NCI-H146 (cell line): ENCODE measurements at places on chromosomes 3 and 15.

- DNase-seq = no peak
Measured at GRCh38 chr3:17806201-17806600, 63.8 kb upstream of the TBC1D5 start.

- DNase-seq = no peak
Measured at GRCh38 chr15:90701048-90701447, 16.1 kb upstream of the BLM start.

DNA sequence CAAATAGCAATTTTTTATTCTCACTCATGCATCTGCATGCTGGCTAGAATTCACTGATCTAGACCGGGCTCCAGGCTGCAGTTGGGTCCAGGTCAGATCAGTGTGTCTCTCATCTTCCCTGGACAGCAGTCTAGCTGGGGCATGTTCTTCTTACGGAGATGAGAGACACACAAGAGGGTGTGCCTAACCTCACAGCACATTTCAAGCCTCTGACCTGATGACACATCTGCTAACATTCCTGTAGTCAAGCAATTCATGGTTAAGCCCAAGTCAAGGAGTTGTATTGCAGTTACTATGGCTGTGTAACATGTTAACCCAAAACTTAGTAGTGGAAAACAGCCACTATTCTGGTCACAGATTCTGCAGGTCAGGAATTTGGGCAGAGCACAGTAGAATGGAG is 13.1 kb downstream of the BSN start:
- no peak for DNase-seq

- DNase-seq = peak; percentile 96
Measured at GRCh38 chr3:119145500-119146167, at the start of gene TEX55. Gene TEX55, plus strand, starts transcription at chr3:119146165. Its CDS starts 25 bp downstream, at chr3:119146190.

DNA sequence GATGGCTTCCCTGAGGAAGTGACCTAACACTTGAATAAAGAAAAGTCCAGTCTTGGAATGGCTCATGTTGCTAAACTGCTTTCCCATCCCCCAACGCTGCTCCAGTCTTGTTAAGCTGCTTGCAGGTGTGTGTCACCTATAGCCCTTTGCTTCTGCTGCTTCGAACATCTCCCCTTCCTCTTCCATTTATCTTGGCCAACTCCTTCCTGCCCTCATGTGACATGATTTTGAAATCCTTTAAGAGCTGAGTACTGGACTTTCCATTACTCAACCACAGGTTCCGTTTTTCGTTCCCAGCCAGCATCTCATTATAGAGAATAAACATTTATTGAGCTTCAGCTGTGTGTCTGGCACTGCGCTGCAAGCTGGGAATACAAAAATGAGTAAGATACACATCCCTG is 1.7 kb downstream of the ATG7 start:
- DNase-seq = no peak

- no peak for DNase-seq
Measured at GRCh38 chr3:187744169-187745151, 808 bp downstream of the BCL6 start.

GRCh38 chr3:72322264-72322976 is 525.8 kb downstream of the SHQ1 start:
- DNase-seq = no peak

DNA sequence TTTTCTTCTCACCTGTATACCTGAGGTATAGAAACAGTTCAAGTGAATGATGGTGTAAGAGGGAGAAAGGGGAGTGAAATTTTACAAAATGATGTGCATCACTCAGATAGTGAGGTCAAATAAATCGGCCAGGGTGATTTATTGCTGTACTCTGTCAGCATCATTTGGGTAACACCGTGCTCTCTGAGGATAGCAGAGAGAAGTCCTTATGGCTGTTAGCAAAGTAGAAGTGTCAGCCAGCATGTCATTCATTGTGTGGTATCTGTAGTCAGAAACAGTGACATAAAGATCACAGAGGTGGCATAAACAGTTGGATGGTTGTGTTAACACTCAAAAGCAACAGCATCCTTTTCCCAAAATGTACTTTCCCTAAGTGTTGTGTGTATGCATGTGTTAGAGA is 53.4 kb downstream of the PSMD6 start:
- no peak for DNase-seq

- DNase-seq = no peak
Measured at GRCh38 chr3:157922614-157923013, 183.6 kb downstream of the SHOX2 start.

DNA sequence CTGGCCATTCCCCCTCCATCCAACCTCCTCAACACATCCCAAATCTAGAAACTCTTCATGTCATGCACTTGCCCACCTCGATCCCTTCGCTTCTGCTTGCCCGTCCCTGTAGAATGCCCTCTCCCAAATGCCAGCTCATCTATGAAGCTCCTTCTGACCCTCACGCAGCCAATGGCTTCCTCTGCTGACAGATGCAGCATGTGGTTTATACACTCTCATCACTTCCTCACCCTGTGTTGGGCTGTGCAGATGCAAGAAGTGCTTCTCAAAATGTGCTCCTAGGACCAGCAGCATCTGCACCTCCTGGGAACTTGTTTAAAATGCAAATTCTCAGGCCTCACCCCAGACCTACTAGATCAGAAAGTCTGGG is 51.7 kb downstream of the SEMA5B start:
- DNase-seq = no peak

GRCh38 chr3:32301426-32301825 is 62.9 kb downstream of the CMTM8 start:
- no peak for DNase-seq

DNA sequence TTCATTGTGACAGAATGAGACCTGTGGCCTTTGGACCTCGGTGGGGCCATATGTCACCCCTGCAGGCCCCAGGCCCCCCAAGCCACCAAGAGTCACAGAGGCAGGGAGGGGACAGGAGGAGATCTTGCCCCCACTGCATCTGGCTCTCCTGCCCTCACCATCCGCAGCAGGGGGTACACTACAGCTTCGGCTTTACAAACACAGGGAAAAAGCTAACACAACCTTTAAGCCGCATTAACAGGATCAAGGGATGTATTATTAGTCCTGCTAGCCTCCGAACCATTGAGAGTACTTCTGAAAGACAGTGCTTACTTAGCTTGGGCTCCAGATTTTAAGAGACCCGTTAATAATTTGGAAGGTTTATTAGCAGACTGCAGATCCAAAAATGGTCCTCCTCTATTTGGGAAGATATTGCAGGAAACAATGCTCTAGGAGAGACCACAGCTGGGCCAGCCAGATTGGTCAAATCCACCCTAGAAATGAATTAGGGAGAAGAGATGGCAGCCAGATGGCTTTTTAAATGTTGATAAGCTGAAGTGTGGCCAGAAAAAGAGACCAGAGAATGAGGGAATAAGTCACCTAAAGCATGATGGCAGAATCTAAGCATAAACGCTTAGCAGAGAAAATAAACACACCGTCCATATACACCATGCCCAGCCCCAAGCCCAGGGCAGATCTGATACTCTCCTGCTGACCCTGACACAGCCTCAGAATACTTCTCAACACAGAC is 31.5 kb downstream of the SRGAP3 start:
- no peak for DNase-seq

DNA sequence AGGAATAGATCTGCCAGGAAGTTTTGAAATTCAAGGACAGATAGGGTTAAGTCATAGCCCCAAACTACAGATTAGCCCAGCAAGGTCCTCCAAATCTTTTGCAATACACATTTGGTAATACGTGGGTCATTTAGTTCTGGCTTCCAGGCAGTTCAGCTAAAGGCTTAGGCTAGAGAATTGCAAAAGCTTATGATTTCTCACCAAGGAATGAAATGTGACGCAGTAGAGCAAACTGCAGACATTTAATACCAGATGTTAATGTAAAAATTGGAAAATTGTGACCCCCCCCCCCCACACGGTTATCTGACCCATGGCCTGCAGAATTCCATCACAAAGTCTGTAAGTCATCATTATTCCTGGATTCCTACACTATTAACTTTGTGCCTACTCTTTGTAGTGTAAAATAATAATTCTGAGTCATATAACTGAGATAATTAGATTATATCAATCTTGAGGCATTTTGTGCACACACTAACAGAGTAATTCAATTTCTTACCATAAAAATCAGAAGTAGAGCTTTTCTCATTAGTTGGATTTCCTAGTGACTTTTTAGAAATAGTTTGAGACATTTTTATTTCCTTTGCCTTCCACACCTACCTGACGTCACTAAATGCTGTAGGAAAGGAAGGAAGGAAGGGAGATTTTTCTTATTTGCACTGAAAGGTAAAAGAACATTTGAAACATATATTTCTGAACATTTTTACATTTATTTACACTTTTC is 235.2 kb downstream of the DTWD1 start:
- DNase-seq = no peak

DNA sequence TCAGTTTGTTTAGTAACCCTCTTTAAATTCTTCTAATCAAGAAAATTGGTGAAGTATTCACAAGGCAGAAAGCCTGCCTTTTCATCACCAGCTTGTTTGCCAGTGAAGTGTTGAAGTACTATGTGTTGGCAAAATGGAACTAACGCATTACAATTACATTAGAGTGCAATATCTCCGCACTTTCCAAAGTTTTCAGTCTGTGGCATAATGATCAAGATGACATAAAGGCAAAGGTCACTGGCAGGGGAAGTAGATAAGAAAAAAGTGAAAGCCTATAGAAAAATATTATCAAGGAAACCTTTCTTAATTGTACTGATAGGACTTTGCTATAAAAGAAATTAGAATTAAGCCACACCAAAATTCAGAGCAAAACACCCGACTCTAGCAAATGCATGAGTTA is 25.0 kb upstream of the TM4SF1 start:
- no peak for DNase-seq

DNA sequence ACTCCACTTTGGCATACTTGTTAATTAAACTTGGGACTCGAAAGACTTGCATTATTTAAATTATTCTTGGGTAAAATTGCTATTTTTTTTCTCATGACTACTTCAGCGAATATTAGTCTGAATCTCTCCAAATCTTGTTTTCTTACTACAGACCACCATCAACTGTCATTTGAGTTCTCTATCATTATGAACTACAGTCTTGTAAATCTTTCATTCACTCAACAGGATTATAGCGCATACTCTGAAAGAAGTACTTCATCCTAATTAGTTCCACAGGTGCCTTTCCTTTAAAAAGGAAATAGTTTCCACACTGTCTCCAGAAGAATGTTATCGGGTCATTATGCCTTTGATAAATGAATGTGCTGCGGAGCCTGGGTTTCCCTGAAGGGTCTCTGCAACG is 149.5 kb downstream of the NLGN1 start:
- no peak for DNase-seq

- no peak for DNase-seq
Measured at GRCh38 chr15:88992216-88992615, 79.0 kb upstream of the MFGE8 start.

DNA sequence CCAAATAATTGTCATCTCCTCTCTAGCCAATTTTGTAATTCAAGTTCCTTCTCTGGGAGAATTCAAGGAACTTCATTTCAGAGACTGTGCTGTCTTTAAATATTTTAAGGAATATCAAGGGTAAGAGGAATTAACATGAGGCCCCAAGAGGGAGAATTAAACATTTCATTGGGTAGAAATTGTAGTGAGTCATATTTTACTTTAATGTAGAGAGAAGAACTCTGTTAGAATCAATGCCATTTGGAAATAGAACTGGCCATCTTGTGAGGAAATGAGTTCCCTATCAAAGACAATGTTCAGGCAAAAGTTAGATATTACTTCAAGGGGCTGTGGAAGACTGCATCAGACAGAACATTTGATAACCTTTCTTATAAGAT is 43.5 kb upstream of the TP63 start:
- no peak for DNase-seq

GRCh38 chr3:196948442-196949284 is 6.3 kb upstream of the NCBP2 start:
- DNase-seq = peak; percentile 18

GRCh38 chr3:13567684-13568514 is 19.0 kb downstream of the FBLN2 start:
- DNase-seq = no peak

DNA sequence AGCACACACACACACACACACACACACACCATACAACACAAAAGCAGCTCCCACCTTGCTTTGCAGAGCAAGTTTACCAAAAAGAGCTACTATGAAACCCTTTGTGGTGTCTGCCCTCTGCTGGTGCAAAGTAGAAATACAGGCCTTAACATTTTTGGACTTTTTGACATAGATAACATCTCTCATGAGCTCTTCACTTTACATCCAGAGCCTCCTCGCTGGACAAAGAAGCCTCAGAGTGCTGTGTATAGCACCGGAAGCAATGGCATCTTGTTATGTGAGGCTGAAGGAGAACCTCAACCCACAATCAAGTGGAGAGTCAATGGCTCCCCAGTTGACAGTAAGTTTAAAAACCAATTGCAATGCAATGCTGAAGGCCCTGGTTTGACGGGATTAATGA is 157.9 kb downstream of the CHL1 start:
- DNase-seq = peak; percentile 34

- DNase-seq = no peak
Measured at GRCh38 chr3:173501931-173502489, 104.5 kb downstream of the NLGN1 start.

DNA sequence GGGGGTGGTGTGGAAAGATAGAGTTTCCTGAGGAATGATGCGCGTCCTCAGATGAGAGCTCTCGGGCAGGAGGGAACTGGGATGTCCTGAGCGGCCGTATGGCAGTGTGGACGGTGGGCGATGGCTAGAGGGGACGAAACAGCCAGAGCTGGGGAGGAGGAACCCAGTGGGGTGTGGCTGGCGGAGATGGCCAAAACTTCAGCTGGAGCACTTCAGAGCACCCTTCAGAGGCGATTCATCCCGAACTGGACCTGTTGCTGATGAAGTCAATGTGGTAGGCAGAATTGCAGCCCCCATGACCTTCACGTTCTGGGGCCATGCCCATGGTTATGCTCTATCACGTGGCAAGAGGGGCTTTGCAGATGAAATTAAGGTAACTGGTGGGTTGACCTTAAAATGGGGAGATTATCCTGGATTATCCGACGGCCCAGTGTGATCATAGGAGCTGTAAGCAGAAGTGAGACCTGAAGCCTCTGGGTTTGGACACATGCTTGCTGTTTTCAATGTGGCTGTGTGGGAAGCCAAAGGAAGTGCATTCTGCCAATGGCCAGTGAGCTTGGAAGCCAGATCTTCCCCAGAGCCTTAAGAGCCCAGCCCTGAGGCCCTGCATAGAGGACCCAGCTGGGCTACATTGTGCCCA is 52.3 kb downstream of the ATP1B3 start:
- DNase-seq = no peak
